ENCODE measurements at places on chromosomes 5 and 9.

- no peak overlapping the region for H3K4me3 ChIP-seq
- no peak for DNase-seq
- H3K36me3 ChIP-seq = no peaks in the 10 kb centered on the region
- no peak overlapping the region for H3K27ac ChIP-seq
- no peaks in the 10 kb centered on the region for H3K27me3 ChIP-seq
These were observed 196.2 kb downstream of the AOPEP start for GRCh38 chr9:94922691-94923107.

GRCh38 chr5:90488791-90489190 lies 14.1 kb downstream of the POLR3G start:
- no peak overlapping the region for H3K27ac ChIP-seq
- DNase-seq = no peak
- no peaks in the 10 kb centered on the region for H3K4me1 ChIP-seq
- no peak overlapping the region for H3K4me3 ChIP-seq
- no peaks in the 10 kb centered on the region for H3K27me3 ChIP-seq

GRCh38 chr9:31336841-31337240 lies 1047.6 kb upstream of the ACO1 start:
- no peaks in the 10 kb centered on the region for H3K27me3 ChIP-seq
- no peak overlapping the region for H3K27ac ChIP-seq
- DNase-seq = no peak
- H3K4me1 ChIP-seq = peaks cover 12% of the 10 kb centered on the region

- no peak for DNase-seq
- no peaks in the 10 kb centered on the region for H3K4me1 ChIP-seq
- H3K4me3 ChIP-seq = no peak overlapping the region
- peaks cover 9% of the 10 kb centered on the region for H3K36me3 ChIP-seq
These were observed 145.0 kb downstream of the ZNF462 start for GRCh38 chr9:107008011-107008410.

DNA sequence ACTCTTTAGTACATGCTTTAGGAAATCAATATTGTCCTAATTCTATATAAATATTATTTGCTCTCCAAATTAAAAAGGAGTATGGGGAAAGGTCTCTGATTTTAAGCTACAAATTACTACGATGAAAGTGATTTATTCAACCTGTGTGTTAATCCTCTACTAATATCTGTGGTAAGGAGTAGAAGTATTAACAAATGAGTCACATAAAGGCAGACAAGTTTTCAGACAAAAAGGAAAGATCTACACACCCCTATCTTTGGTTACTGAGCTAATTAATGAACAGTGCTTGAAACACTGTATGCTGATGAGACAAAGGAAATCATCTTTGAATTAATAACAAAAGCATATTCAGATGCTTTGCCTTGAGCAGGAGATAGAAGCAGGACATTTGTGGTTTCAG lies 15.9 kb downstream of the LOX start:
- DNase-seq = no peak
- H3K27ac ChIP-seq = no peak overlapping the region
- no peaks in the 10 kb centered on the region for H3K4me1 ChIP-seq
- no peak overlapping the region for H3K4me3 ChIP-seq
- no peaks in the 10 kb centered on the region for H3K36me3 ChIP-seq

- no peaks in the 10 kb centered on the region for H3K27me3 ChIP-seq
- no peaks in the 10 kb centered on the region for H3K4me1 ChIP-seq
- no peak overlapping the region for H3K4me3 ChIP-seq
- no peaks in the 10 kb centered on the region for H3K36me3 ChIP-seq
- H3K27ac ChIP-seq = no peak overlapping the region
These were observed 63.9 kb downstream of the MAT2B start for GRCh38 chr5:163569284-163569683.

GRCh38 chr5:180090769-180091546 lies 19.4 kb upstream of the RNF130 start:
- H3K36me3 ChIP-seq = no peaks in the 10 kb centered on the region
- H3K4me1 ChIP-seq = peaks cover 6% of the 10 kb centered on the region
- no peak overlapping the region for H3K27ac ChIP-seq
- H3K4me3 ChIP-seq = no peak overlapping the region
- no peak for DNase-seq

DNA sequence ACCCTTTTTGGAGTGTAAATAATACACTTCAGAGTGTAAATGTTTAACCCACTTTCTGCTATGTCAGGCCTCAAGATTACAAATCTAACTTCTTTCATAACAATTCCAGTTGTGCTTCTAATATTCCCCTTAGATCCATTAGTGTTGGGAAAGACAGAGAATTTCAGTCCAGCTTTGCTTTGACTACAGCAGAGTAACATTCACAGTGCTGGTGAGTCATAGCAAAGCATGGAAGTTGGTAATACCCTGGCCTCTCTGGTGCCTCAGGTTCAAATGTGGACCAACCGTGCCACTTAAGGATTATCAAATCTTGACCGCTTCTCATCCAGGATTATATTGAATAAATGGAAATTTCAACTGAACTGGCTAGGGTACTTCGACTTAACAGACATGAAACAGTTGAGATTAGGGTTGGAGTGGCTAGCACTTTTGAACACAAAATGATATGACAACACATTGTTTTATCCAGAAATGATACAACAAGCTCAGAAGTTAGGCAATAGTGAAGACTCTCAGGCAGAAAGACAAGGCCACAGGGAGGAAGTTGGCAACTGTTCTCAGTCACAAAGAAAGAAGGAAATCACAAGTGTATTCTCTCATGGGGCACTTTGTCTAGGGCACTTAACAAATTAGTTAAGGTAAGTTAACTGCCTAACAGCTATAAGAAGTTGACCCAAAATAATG lies 24.4 kb upstream of the RASA1 start:
- H3K4me3 ChIP-seq = no peak overlapping the region
- H3K4me1 ChIP-seq = no peaks in the 10 kb centered on the region
- no peaks in the 10 kb centered on the region for H3K36me3 ChIP-seq
- no peak overlapping the region for H3K27ac ChIP-seq

DNA sequence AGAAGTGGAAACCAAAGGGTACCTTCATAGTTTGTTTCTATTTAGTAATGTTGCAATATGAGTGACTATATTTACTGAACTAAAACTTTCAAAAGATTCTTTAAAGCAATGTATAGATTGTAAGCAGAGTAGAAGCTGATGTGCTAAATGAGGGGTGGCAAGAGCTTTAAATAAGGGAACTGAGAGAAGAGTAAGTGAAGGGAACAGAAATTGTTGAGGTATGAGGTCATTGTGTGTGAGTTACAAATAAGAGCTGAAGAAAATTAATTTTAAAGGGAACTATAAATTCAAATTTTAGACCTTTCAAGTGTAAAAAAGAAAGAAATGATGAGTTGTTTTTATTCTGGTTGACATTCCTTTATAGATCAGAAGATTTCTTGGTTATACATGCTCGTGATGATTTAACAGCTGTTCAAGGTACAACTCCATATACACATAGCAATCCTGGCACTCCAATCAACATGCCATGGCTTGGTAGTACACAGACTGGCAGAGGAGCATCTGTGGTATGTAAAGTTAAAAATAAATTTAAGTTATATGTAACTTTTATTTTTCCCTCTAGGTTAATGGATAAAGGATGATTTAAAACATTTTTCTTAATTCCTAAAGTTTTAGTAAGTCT lies 135.1 kb upstream of the TNFAIP8 start:
- peaks cover 28% of the 10 kb centered on the region for H3K36me3 ChIP-seq
- H3K27ac ChIP-seq = no peak overlapping the region
- no peak overlapping the region for H3K4me3 ChIP-seq
- no peak for DNase-seq

DNA sequence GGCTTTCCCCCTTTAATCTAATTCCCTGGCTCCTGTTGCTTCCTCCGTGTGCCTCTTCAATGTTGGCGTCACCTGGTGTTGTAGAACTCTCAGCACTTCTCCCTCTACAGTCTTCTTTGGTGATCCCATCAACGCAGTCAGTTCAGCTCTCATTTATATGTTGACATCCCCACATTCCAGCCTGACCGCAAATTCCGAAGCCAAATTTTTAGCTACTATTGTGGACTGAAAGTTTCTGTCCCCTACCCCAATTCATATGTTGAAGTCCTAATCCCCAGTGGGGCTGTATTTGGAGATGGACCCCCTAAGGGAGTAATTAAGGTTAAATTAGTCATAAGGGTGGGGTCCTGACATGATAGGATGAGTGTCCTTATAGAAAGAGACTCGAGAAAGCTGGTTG lies 210.6 kb upstream of the ADAMTSL1 start:
- no peak overlapping the region for H3K27ac ChIP-seq
- H3K27me3 ChIP-seq = peaks cover under 1% of the 10 kb centered on the region
- no peak overlapping the region for H3K4me3 ChIP-seq
- H3K36me3 ChIP-seq = no peaks in the 10 kb centered on the region
- no peaks in the 10 kb centered on the region for H3K4me1 ChIP-seq
- no peak for DNase-seq

DNA sequence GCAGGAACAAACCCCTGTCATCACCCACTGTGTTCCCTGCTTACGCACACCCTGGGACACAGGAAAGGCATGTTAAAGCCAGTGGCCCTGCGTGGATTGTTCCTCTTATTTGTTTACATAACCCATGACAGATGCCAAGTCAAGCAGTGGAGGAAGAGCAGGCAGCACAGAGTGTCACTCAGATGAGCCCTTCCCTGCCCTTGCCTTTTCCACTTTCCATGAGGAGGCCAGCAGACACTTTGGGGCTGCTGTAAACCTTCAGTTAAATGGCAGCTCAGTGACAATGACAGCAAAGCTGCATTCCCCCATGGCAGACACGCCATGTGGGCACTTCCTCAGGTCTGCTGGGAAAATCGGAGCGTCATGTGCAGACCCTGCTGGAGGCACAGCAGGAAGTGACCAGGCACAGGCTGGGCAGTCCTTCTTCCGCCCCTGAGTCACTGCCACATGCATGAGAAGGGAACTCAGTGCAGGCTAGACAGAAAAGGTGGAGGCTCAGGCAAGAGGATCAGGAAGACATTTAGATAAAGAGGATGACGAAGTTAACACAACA lies 216.8 kb upstream of the PIK3R1 start:
- no peak overlapping the region for H3K27ac ChIP-seq
- no peak overlapping the region for H3K4me3 ChIP-seq
- no peaks in the 10 kb centered on the region for H3K36me3 ChIP-seq
- H3K27me3 ChIP-seq = no peaks in the 10 kb centered on the region

DNA sequence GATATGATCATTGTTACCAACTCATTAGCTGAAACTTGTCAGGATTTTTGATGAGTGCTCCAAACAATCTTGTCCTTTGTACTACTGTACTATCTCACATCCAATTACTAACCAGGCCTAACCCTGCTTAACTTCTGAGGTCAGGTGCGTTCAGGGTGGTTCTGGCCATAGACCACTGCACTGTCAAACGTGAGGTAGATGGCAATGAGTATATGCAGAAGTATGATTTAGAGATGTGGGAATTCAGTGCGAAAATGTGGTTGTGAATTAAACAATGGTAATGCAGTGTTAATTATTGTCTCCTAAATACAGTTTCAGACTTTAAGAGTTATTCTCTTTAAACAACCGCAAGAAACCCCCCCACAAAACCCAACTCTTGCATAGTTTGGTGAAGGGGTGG lies 86.5 kb downstream of the ANKRD55 start:
- H3K36me3 ChIP-seq = no peaks in the 10 kb centered on the region
- peaks cover 6% of the 10 kb centered on the region for H3K27me3 ChIP-seq
- H3K4me1 ChIP-seq = peaks cover 11% of the 10 kb centered on the region

DNA sequence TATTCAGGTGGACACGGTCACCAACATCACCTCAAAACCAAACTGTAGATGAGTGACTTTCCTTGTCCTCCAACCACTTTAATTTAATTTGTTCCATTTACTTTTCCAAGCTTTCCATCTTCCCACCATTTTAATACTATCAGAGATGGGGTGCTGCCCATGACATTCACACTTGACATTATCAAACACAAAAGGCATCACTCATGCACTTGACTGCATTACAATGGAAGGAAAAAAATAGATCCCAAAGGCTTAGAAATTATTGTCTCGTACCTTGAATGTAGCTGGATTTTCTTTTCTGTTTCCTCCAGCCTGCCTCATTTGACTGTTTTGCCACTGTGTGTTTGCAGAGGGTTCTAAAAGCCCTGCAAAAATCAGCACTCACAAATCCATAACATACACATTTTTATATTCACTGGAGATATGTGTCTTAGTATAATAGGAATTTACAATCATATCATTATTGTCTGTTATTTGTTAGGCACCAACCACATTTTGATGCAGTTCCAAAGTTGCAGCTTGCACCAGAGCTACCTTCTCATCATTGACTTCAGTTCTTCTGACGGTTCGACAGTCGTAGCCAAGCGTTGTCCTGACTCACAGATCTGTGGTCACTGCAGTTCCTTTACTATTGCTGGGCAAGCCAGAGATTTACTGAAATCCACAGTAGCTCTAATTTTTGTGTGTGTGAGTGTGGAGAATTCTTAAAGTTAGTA lies 712.3 kb upstream of the WWC1 start:
- no peak overlapping the region for H3K27ac ChIP-seq
- no peak overlapping the region for H3K4me3 ChIP-seq
- H3K36me3 ChIP-seq = no peaks in the 10 kb centered on the region

DNA sequence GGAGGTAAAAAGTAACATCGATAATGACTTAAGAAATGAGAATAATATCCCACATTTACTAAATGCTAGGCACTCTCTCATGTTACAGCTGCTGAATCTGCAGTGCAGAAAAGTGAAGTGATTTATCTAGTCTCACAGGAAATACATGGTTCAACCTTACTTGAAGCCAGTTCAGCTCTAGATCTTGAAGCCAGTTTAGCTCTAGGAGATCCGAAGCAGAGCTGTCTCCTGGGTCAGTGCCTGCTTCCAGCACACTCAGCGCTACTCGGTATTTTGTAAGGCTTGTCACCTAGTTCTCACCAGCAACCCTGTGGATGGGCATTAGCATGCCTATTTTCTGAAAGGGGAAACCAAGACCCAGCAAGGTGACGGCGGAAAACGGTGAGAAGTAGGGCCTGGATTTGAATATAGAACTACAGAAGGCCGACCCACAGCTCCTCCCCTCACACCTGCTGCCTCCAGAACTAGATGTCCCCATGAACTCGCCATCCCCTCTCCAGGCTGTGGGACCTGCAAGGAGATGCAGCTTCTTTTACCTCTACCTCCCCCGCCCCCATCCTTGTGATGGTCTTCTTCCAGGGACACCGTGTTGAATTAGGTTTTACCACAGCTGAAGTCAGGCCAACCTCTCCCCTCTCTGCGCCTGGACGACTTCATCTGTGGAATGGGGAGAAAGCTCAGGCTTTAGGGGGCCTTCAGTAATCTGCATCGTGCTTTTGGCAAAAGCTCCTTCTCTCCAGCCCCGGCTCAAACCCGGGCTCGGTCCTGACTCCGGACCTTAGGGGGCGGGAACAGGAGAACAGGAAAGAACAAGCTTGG lies 4.4 kb upstream of the MSX2 start:
- no peaks in the 10 kb centered on the region for H3K36me3 ChIP-seq
- H3K27ac ChIP-seq = no peak overlapping the region
- no peaks in the 10 kb centered on the region for H3K4me1 ChIP-seq
- no peak overlapping the region for H3K4me3 ChIP-seq
- peaks cover 3% of the 10 kb centered on the region for H3K27me3 ChIP-seq
- DNase-seq = no peak
